Cerebellum (tissue), 4 donors: ENCODE measurements at places on chromosomes 2 and 18.
A peak's percentile ranks its signal among the peaks of the same experiment; 100 is the strongest.

DNA sequence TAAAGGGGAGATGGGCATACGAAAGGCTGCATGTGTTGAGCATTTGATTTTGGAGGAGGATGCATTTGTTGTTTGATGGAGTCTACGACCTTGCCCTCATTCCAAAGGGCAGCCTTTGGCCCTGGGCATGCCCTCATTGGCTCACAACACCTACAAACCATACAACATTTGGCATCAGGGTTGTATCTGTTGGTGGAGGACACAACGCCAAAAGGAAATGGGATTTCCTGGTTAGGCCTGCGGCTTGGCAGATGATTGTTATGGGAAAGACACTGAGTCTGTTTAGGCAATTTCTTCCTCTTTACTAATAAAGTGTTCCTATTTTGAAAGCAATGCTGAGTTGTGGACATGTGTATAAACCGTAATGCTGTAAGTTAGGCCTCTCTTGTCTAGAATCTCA lies 246.9 kb downstream of the LDLRAD4 start:
- DNase-seq: no peak

- DNase-seq: no peak
Measured at GRCh38 chr2:98710734-98711133, 20.2 kb downstream of the MGAT4A start.

DNA sequence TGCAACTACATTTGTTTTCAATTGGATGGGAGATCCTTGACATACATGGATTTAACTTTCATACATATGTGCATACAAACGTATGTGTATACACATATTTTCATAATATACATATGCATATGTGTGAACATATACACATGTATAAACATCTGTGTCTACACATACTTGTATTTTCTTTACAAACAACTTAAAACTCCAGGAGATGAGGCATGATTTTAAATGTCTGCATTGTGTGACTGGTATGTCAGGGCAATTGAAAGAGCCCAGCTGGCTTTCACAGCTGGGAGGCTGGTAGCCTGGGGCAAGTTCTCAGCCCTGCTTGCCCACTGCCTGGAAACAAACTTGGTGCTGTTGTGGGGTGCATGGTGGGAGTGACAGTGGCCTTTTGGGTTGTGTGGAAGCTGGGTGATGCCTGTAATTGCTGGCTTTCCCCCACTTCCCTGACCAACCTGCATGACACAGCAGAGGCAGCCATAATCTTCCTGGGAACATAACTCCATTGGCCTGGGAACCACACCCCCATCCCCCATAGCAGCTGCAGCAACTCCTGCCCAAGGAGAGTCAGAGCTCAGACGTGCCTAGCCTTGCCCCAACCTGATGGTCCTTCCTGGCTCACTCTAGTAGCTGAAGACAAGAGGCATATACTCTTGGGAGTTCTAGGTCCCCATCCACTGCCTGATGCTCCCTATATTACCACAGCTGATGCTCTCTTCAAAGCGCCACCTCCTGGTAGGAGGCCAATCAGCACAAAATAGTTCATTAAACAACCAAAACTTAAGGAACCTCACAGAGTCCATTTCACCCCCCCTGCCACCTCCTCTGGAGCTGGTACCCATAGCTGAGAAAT lies 158.3 kb downstream of the CERS6 start:
- no peak for DNase-seq

DNA sequence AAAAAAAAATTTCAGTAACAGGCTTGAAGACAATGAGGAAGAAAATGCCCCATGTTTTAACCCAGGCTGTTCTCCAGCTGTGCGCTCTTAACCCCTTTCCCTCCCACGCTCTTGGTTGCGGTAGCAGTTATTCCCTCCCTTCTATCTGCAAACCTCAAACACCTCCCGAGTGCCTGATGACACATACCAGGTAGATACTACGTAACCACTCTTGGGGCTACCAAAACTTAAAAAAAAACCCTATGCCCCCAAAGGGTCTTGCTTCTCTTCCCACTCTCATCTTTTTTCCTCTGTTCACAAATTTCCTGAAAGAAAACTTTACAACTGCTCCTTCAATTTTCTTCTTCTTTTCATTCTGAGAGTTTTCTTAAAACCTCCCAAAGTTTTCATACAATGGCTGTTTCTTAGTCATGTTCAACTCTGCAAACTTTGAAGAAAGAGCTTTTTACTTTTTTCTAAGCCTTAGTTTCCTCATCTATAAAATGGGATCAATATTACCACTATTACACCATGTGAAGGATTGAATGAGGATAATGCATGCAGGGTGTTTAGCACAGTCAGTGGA lies 4.9 kb upstream of the DRC1 start:
- no peak for DNase-seq

- DNase-seq: no peak
Measured at GRCh38 chr2:85605406-85606115, 3.1 kb upstream of the TMEM150A start.

- DNase-seq: no peak
Measured at GRCh38 chr2:42904576-42904876, 112.1 kb upstream of the HAAO start.

DNA sequence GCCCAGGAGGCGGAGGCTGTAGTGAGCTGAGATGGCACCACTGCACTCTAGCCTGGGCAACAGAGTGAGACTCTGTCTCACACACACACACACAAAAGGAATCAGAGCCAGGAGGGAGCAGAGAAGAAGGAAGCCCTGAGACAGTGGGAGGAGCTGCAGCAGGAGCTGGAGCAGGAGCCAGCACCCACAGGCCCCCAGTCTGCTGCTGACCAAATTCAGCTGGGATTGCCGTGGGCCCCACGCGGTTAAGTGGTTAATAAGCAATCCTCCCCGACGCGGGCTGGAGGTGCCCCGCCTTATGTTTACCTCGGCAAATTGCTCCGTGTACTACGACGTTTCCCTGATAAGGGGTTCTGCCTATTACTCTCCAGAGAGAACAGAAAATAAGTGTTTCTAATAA lies 265.3 kb downstream of the TWIST2 start:
- no peak for DNase-seq

DNA sequence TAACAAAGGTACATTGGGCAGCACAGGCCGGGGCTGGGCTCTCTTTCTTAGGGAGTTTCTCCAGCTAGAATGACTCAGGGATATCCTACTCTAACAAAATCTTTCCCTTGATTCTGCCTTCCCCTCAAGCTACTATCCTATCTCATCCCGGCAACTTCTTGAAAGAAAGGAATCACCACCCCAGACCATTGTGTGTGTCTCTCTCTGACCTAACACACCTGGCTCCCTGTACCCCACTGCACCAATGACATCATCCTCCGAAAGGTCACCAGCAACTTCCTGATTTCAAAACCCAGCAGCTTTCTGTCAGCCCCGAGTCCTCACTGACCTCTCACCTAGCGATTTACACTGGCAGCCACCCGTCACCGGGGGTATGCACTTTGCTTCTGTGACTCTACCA lies 72.1 kb upstream of the MAP4K4 start:
- no peak for DNase-seq

- no peak for DNase-seq
Measured at GRCh38 chr2:104834431-104835153, 19.3 kb upstream of the POU3F3 start.

GRCh38 chr2:219633276-219634065 lies 6.0 kb downstream of the SLC4A3 start:
- DNase-seq: no peak

GRCh38 chr2:218658671-218659257 lies 659 bp downstream of the ZNF142 start:
- peak; percentile 36 for DNase-seq

GRCh38 chr2:39938035-39938835 lies 159.2 kb upstream of the THUMPD2 start:
- no peak for DNase-seq

DNA sequence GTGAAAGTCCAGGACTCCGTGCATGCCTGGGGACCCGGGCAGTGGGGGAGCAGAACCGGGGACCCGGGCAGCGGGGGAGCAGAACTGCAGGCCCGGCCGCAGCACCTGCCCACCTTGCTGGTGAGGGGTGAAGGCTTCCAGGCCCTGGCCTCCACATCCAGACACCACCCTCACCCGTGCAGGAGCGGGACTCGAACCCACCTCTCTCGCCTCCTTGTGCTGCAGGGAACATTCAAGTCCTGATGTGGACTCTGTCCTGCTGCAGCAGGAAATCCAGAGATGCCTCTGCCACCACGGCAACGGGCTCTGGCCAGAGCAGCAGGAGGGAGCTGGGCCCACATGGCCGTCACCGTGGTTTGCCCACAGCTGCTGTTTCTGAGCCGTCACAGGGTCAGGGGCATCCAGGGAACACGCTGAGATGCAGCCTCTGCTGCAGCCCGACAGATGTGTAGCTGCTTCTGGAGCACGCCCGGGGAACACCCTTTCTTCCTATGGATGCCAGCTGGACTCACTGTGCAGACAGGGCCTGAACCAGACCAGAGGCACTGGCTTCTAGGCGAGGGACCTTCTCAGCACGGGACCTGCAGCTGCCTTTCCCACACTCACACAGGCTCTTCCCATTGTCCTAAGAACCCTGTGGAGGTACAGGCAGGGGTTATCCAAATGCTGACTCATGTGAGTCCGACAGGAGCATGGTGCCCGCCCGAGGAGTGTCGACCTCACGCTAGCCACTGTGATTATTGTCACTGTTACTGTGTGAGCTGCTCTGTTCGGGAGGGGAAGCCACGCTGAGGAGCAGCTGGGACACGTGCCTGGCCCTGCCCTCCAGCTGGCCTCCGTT lies 89.2 kb upstream of the CTDP1 start:
- DNase-seq: no peak

DNA sequence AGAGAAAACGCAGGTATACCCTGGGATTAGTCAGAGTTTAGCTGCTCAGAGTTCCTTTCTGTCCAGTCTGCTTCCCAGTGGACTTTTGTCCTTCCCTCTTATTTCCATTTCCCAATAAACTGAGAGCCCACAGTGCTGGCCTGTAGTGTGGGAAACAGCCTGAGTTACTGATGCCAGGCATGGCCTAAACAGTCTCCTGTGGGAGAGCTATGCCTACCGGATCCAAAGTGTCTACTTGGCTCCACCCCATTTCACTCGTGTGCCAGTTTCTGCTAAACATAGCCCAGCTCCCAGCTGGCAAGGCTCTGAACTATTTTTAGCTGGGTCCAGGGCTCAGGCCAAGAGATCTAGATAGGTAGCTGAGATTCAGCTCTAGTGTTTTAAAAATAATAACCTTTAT lies 15.6 kb upstream of the PPP1CB start:
- peak; percentile 93 for DNase-seq

DNA sequence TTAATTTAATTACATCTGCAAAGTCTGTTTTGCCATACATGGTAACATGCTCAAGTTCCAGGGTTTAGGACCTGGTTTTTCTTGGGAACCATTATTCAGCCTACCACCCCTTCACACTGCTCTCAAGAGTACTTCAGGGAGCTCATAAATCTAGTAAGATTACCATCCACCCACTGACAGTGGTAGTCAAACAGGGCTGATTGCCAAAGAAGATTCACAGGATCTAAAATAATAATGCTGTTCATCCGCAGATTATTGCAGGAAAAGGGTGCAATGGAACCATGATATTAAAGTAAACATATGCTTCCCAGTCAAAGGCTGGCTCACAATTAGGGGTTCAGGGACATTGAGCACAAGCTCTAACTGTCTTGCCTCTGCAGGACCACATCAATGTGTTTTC lies 148.0 kb upstream of the CYRIA start:
- DNase-seq: no peak

DNA sequence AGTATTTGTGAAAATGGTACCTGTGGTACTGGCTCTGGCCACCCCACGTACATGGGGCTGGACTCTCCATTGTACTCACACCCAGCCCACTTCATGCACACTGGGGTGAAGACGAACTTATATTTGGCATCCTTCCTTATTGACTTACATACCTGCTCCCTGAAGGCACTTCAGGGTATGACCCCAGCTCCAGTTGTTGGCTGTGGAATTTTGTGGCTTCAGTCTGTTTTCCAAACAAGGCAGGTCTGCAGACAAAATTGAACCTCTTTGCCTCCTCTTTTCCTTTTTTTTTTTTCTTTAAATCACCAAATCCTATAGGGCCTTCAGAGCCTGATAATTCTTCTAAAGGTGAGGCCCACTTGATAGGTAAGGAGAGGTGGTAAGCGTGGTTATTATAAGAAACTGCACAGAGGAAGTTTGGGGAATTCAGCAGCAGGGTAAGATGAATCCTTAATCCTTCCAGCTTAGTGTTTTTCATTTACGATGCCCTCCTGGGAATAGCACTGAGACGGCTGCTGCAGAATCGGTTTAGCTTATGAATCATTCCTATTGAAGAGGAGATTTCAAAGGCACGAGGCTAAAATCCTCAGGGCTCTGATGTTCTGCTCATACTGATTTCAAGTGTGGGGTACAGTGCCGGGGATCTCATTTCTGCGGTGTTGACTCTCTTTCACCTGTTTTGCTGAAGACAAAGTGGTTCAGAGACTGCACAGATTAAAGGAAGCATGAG lies 55.2 kb downstream of the KIF5C start:
- DNase-seq: no peak

DNA sequence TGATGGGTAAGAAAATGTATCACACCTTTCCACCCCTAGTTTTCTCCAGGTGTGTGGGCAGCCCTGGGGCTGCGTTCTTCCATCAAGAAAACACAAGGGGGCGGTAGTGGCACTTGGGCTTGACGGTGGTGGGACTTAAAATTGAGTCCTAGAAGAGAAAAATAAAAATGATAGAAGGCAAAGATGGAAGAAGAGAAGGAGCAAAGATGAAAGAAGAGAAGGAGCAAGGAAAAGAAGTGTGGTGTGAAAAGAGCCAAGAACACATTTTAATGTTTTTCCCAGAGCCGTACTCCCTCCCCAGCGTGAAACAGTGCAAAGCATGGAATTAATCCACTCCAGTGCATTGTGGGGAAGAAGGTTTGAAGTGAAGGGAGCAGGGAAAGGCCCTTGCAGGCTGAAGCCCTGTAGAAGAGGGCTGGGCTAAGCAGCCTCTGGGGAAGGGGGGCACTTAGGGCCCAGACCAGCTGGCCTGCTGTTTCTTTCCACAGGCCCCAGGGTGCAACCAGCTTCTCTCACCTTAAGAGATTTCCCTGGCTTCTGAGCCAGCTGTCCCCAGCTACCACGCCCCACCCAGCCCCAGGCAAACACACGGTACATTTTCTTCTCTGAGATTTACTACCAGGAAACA lies 256.8 kb downstream of the RNF152 start:
- DNase-seq: no peak

- DNase-seq: peak; percentile 68
Measured at GRCh38 chr18:13868501-13869271, 44.7 kb downstream of the MC5R start.

- DNase-seq: no peak
Measured at GRCh38 chr18:73741946-73742345, 405.7 kb downstream of the FBXO15 start.

- peak; percentile 23 for DNase-seq
Measured at GRCh38 chr2:8684540-8684877, 2.7 kb downstream of the ID2 start.
